ENCODE measurements at places on chromosomes 3 and 15.
A peak's percentile ranks its signal among the peaks of the same experiment; 100 is the strongest.

- DNase-seq: no peak
Observed at GRCh38 chr3:193875601-193876321, 260.2 kb upstream of the HES1 start.

GRCh38 chr3:17964108-17964507 lies 221.7 kb upstream of the TBC1D5 start:
- DNase-seq: no peak

DNA sequence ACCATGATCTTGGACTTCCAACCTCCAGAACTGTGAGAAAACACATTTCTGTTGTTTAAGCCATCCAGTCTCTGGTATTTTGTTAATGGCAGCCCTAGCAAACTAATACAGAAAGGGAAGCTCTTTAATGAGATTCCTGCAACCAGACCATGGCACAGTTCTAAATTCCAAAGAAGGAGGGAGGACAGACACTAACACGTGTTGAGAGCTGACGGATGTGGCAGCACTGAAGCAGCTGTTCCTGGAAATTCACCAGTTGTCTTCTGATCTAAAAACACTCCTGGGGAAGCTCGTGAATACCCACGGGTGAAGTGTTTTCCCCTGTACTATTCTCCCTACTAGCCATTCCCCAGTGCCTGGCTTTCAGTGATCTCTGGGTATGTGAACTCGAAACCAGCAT lies 56.7 kb downstream of the RPL22L1 start:
- no peak for DNase-seq

DNA sequence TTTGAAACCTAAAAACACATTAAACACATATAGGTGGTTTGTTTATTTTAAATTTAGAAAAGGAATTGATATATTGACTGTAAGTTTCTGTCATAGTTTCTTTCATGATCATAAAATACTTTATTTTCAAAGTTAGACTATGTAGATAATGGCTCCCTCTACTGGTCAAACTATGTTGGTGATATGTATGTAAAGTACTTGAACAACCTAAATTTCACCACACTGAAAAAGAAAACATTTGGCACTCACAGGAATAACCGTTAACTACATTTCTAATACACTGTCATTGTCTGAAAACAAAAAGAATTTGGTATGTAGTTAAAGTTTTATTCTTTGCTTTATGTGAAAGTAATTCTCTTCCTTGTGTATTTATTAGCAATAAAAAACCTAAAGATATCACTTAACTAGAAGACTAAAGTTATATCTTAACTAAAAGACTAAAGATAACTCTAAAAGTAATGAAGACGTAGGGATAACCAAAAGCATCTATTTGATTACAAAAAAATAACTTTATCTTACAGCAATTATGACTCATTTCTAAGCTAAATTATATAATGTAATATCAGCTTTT lies 427.5 kb downstream of the VGLL3 start:
- DNase-seq: no peak

DNA sequence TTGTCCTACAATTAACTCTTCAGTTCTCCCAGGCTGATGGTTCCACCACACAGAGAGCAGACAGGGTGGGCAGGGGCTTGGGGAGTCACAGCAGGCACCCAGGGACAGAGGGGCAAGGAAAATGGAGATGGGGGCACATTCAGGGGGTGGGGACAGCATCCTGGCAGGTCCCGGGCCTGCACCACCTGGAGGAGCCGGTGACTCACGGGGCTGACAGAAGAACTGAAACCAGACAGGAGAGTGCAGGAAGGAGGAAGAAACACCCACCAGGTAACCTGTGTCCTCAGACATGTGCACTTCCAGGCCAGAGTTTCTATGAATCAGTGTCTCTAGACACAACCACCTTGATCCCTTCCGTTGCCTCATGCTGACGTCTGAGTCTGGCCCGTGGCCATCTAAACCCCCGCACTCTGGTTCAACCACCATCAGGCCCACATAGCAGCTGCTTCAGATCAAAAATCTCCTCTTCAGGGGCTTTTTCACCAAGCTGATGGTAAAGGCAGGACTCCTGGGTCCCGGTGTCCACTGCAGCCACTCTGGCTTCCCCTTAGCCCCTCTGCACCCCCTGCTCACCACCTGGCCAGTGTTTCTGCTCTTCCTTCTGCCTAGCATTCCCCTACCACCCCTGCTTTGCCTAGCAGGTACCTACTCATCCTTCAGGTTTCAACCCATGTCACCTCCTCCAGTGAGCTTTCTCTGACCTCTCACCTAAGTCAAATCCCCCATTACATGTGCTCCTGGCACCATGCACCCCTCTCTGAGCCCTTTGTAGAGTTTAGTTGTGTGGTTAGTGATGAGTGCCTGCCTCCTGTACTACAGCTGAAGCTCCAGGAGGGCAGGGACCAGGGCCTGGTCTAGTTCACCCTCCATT lies 16.5 kb upstream of the CYP11A1 start:
- DNase-seq: peak; percentile 8

- DNase-seq: no peak
Observed at GRCh38 chr3:135740211-135740610, 225.3 kb upstream of the PPP2R3A start.

DNA sequence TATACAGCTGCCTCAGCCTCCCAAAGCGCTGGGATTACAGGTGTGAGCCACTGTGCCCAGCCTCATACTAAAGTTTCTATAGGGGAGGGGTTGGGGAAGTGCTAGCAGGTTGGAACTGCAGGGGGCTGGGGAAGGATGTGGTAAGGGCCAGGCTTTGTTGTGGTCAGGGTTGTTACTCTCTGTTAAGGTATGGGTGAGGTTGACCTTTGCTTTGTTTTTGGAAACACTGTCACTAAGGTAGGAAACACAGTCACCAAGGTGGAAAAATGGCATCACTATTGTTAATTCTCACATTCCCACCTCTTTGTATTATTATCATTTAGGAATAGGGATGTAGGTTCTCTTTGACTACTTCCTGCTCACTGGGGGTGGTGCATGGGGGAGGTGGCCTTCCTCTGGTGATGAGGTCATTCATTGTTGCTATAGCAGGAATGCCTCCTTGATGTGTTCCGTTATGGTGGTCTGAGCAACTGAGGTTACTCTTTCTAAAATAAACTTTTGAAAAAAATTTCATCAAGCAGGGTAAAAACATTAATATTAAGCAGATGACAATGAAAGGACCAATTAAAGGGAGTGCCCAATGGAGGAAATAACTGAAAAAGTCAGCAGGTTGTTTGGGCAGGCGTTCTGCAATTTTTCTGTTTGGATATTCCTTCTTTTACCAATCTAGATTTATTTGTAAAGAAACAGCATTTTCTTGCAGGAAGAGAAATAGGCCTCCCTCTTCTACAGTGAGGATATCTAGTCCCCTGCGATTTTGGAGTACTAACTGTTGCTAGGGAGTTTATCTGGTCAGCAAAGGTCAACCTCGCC lies 150.5 kb downstream of the WDR76 start:
- no peak for DNase-seq

GRCh38 chr15:101641894-101642293 lies 10.3 kb downstream of the TM2D3 start:
- DNase-seq: peak; percentile 21

DNA sequence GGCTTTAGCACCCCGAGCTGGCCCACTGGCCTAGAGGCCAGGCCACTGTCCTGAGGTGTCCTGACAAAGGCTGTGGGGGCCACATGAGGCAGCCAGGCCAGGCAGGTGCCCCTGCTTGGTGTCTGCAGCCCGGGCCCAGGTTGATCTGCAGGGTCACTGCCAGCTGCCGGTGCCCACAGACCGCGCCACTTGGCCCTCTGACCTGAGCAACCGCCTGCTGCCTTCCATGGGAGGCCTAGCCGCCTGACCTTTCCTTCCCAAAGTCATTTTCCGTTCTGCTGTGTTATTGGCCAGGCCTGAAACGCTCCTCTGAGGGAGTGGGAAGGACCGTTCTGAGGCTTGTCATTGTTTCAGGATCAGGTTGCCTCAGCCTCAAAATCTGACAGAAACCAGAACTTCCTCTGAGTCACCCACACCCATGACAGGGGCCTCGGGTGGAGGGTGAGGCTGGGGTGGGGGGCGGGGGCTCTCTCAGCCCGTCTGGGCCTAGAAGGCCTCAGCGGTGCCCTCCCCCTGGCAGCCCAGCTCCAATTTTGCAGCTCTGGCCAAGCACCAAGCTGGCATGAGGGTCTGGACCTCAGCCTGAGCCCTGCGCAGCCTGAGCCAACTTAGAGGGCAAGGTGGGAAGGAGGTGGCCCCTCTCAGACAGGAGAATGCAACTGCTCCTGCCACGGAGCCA lies 140.7 kb upstream of the MEF2A start:
- no peak for DNase-seq

DNA sequence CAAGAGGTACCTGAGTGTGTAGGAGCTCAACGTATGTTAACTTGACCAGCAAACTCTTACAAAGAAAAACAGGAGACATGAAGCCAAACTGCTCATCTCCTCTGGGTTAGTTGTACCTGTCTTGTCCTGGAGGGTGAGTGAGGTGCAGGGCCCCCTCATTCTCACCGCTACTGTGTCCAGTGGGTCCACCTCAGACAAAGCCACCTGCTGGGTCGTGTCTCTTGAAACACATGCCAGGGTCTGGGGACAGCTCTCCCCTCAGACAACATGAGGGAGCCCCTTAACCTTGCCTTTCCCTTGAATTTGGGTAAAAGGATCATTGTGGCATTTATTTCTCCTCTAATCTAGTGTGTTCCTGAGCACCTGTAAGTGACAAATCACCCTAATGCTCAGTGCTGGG lies 185.6 kb downstream of the TLE3 start:
- no peak for DNase-seq

DNA sequence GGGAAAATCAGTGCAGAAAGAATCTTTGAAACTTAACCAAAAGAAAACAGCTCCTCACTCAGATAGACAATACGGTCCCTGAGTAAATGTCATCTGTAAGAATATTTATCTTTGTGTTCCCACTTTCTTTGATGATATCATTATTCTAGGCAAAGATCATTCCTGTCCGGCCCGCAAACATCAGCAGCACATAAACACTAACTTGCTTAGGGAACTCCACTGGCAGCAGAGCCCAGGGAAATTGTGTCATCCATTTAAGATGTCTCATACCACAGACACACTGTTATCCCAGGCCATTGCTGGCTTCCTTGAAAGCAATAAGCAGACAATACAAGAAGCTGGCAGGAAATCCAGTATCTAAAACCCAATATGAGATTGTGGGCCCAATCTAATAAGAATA lies 20.1 kb upstream of the CD96 start:
- no peak for DNase-seq

DNA sequence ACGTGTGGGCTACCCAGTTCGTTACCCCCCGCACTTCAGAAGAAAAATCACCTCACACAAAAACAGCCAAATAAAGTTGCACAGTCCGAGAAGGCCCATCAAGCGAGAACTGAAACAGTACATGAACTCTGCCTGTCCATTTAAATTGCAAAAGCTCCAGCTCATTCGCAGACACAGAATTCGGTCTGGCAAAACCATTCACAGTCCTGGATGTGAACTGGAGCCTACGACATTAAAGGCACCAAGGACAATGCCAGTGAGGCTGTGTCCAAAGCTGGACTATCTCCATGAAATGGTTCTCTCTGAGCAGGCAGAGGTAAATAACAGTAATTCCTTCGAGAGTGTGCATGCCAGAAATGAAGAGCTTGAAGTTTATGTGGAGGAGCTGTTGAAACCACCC lies 261.3 kb upstream of the ICE2 start:
- no peak for DNase-seq

- no peak for DNase-seq
Observed at GRCh38 chr15:52234596-52235541, 43.7 kb upstream of the GNB5 start.

GRCh38 chr3:42129014-42129953 lies 38.1 kb downstream of the TRAK1 start:
- no peak for DNase-seq

DNA sequence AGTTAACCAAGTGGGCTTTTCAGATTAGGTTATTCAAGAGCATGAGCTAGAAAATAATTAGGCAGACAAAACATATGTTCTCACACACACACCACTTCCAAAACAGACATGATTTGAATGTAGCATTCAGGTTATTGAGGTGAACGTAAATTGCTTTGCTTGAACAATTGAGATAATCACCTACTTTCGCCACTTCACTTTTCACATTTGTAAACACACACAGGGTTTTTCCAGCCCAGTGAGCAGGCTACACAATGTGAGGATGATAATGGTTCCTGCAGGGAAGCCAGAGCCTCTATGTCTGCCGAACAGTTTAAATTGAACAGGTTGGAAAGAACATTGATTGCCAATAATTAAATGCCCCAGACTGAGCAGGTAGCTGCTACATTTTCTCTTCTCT lies 560.8 kb downstream of the OCA2 start:
- no peak for DNase-seq

DNA sequence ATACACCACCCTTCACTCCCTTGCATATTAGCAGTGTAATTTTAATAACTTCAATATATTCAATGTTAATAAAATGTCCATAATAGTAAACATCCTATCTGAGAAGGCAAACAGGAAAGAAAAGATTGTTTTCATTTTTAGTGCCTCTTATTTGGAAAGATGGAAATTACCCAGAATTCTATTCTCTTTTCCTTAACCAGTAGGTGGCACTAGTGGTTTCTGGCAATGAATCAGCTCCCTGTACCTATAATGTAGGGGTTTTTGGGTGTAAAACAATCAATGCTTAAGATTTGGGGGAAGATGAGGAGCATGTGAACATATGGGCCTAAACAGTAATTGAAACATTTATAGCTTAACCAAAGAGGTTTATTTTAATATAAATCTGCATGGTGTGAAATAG lies 5.7 kb upstream of the SEMA6D start:
- no peak for DNase-seq

- DNase-seq: no peak
Observed at GRCh38 chr3:111315930-111316587, 225.9 kb upstream of the CD96 start.

- DNase-seq: no peak
Observed at GRCh38 chr15:52011711-52012144, 7.3 kb upstream of the MAPK6 start.

GRCh38 chr15:58551084-58551763 lies 119.4 kb downstream of the LIPC start:
- no peak for DNase-seq

DNA sequence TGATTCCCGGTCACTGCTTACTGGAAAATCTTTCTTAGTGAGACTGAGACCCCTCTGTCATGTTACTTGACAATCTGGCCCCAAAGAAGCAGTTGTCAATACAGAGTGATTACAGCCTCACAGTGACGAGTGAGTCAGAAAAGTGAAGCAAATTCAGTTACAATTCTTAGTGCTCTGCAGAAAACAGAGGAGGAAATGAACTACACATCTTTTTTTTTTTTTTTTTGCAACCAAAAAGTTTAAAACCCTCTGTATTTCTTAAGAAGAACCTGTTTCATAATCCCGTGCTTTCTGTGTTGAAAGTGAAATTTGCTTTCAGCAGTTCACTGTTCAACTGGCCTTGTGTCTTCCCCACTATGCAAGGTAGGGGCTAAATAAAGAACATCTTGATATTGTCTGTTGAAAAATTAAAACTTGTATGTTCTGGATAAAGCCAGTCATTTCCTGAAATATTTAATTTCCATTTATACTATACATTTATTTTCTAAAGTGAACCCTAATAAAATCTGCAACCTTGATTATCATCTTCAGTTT lies 1.9 kb downstream of the AQP9 start:
- DNase-seq: no peak

- no peak for DNase-seq
Observed at GRCh38 chr15:67685008-67685599, 140.2 kb upstream of the SKOR1 start.
